ENCODE measurements at places on chromosomes 2 and 18.

DNA sequence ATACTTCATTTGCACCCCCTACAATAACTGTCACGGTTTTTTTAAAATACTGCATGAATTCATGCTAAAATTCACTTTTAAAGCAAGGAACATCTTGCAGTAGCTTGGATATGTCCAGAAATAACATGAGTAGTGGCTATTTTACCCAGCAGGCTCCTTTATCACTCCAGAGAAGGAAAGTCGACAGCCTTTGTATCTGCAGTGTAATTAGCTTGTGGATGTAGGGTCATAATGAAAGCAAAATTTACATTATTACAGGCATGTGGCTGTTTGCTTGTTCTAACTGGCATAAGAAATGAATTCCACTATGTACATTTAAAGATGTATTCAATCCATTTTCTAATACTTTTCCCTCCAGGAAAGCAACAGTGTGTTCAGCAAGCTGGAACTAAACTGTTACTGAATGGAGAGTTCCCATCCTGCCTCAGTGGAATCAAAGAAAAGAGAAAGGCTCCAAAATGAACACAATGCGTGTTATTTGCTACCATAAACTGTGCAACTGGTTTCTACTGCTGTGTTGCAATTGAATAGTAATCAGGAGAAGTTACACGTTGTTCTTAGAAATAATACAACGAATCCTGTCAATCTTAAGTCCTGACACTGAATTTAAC is 321.2 kb upstream of the VRK2 start:
- no peak for DNase-seq

- no peak for DNase-seq
Measured at GRCh38 chr2:191638079-191638801, 39.7 kb upstream of the NABP1 start.

DNA sequence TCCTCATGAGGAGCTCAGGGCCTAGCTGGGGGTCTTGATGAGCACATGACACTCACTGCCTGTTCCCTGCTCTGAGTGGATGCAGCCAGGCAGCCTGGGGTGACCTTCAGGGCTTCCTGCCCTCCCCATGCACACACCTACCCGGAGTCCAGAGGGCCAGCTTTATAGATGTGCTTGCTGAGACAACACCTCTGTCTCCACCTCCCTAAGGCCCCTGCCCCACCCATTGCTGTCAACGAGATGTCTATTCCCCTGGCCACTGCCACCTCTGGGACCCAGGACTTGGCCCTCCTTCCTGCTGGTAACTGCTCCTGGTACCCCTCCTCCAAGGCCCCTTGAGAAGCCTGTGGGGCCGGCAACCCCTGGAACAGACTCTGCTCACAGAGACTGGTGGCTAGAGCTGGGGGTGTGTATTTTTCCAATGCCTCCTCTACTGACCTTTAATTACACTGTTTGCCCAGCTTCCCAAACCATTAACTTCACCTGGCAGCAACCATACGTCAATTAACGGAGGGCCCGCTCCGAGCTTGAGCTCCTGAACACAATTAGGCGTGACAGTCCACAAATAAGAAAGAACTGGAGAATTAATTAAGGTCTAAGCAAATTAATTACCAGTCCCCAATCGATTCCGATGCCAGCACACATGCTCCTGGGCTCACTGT is 66.3 kb downstream of the EMX1 start:
- DNase-seq: no peak

DNA sequence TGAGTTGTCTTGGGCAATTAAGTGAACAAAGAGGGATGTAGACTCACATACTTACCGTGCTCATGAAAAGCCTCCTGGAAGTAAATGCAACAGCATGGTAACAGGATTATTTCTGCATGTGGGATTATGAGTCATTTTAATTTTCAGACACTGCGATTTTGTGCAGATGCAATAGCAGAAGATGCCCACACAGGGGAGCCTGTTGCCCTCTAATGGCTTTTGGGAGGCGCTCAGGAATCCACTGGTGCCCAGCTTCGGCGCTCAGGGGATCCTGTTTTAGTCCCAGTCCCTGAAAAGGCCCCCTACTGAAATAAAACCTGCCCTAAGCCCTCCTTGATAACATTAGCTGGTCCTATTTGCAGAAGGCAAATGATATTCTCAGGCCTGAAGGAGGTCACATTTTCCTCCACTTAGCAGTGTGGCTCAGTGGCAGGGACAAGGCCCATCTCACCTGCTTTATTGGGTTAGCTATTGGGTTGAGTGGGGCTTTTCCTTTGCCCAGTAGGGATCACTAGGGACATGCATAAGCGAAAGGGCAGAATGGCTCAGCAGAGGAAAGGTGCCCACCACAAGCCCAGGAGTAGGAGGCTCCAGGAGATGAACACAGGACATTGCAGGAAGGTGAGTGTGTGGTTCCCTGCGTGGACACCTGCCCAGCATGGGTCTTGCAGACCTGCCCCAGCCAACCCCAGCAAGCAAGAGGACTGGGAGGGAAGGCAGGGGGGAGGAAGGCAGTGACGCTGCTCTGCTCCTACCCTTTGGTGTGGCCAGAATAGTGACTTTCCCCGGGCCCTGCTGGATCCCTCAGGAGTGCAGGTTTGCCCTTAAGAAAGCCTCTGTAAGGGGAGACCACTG is 26.5 kb upstream of the KCNS3 start:
- no peak for DNase-seq

GRCh38 chr2:170740660-170741059 is 25.5 kb downstream of the SP5 start:
- DNase-seq: no peak

DNA sequence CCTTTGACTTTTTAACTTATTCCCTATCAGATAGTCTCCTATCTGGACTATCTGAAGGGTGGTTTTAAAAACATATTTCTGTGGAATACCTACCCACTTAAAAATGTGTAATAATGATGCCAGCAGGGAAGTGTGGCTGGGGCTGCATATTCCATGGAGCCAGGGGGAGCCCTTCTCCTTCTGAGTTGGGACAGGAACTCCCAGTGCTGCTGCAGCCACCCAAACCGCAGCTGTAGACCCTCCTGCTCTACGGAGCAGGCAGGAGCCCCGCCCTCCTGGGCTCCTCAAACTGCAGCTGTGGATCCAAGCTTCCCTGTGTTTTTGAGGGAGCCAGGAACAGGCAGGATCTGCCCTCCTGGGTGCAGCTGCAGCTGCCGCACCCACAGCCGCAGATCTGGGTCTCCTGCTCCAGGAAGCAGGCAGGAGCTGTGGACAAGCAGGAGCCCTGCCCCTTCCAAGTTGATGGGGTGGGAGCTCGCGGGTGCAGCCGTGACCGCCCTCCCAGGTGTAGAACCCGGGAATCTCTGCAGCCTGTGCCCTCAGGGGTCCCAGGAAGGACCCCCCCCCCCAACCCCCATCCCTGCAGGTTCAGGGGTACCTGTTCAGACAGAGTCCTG is 57.8 kb downstream of the PDK1 start:
- DNase-seq: no peak

GRCh38 chr2:40421631-40422297 is 30.1 kb downstream of the SLC8A1 start:
- DNase-seq: no peak

GRCh38 chr2:165157160-165157559 is 46.7 kb downstream of the SCN3A start:
- no peak for DNase-seq

DNA sequence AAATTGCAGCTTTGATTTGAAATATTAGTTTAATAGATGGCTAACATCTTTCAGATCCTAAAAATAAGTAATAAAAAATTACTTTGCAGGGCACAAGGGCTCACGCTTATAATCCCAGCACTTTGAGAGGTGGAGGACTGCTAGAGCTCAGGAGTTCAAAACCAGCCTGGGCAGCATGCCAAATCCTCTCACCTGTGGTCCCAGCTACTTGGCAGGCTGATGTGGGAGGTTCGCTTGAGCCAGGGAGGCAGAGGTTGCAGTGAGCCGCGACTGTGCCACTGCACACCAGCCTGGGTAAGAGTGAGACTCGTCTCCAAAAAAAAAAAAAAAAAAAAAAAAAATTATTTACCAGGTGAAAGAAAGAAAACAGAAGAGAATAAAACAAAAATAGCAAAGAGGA is 449.8 kb downstream of the NRXN1 start:
- no peak for DNase-seq

DNA sequence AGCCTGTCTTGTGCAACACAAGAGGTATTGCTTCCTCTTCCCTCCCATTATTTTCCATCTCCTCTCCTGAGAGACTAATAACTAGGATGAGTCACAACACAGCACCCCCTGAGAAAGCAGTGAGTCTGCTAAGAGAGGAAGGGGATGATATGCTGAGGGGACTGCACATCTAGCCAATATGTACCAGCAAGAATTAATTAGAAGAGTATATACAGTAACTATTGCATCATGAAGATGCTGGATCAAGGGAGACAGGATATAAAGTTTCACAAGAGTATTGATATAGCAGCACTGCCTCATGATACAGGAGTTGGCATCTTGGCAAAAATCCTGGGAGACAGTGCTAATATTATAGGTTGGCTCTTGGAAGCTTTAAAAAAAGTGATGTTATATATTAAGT is 289.9 kb upstream of the RBMS1 start:
- no peak for DNase-seq

- DNase-seq: no peak
Measured at GRCh38 chr2:119111115-119111975, 47.2 kb downstream of the C1QL2 start.

DNA sequence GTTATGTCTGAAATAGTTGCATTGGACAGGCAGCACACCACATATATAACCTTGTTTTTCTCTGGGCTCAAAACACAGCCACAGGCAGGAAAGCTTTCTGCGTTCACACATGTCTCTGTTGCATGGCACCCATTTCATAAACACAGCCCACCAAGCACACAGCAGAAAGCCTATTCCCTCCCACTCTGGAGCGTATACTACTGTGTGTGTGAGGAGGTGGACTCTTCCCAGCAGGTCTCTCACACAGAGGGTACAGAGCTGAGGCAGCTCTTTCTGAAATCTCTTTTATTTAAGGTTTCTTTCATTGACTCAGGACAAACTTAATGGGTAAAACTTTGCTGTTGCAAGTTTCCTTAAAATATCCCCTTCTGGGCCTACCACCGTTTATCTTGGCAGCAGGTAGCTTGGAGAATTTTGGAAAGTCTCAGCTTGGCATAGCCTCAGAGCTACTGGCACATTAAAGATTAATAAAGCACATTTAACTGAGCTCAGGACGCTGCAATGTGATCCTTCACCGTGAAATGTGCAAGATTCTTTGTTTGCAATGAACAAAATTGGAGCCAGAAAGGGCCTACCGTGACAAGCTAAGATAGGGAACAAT is 105.1 kb upstream of the NCKAP5 start:
- DNase-seq: no peak

GRCh38 chr2:147548451-147548850 is 296.4 kb upstream of the ACVR2A start:
- DNase-seq: no peak
